ENCODE measurements at places on chromosomes 13 and 19. TPM values are rescaled to one million over a fixed set of nuclear protein-coding genes. Genes with fewer than 3 reads are reported as not detected.

Gene RXFP2
- not detected for total RNA-seq

DNA sequence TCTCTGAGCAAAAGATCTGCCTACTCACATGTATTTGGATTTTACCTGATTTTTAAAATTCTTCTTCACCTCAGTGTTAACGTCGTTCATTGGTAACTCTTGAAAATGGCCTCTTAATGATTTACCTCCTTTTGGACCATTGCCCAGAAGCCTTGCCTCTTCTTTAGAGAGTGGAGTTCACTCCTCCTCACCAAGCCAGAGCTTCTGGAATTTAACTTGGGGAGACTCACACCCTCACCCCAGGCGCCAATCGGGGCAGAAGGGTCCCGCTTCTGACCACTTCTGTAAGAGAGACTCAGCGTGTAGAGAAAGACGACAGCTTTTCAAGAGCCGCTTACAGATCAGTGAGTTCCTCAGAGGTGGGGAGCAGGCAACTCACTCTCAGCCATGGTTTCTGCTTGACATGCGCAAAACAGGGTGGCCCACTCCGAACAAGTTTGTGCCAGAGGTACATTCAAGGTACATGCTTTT is 2.7 kb downstream of the PNMA8C start:
- no peaks in the 10 kb centered on the region for H3K27me3 ChIP-seq
- H3K27ac ChIP-seq, result no peak overlapping the region
- peaks cover 20% of the 10 kb centered on the region for H3K4me1 ChIP-seq
- no peaks in the 10 kb centered on the region for H3K36me3 ChIP-seq

DNA sequence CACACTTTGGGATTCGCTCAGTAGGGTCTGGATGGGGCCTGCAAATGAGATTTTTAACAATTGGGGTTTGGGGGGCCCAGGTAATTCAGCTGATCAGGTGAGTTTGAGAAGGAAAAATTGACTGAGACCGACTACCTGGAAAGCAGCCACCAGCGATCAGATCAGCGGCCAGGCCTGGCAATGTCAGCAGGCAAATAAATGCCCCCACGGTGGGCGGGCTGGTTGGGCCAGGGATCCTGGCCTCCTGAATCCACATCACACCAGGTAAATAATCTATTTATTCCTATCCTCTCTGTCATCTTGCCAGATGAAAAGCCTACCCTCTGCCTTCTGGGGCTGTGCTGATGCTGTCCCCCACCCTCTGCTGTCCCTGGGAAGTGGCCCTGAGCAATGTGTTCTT is 9.4 kb downstream of the NAPA start:
- peaks cover 57% of the 10 kb centered on the region for H3K4me1 ChIP-seq
- H3K27ac ChIP-seq, result no peak overlapping the region
- no peak for DNase-seq
- no peak overlapping the region for H3K4me3 ChIP-seq
- no peaks in the 10 kb centered on the region for H3K27me3 ChIP-seq

DNA sequence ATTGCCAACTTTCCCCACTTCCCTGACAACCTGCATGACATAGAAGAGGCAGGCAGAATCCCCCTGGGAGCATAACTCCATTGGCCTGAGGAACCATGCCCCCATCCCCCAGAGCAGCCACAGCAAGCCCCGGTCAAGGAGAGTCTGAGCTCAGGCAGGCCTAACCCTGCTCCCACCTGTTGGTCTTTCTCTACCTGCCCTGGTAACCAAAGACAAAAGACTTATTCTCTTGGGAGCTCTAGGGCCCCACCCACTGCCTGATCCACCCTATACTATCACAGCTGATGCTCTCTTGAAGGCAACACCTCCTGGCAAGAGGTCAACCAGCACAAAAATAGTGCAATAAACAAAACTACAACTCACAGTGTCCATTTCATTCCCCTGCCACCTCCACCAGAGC is 59.3 kb downstream of the TNFSF13B start:
- DNase-seq, result no peak
- H3K4me3 ChIP-seq, result no peak overlapping the region
- H3K27ac ChIP-seq, result no peak overlapping the region
- no peaks in the 10 kb centered on the region for H3K4me1 ChIP-seq

Measured in tibial nerve (tissue), 4 donors.